ENCODE measurements at places on chromosomes 13 and 19. TPM values are rescaled to one million over a fixed set of nuclear protein-coding genes. Genes with fewer than 3 reads are reported as not detected.

GRCh38 chr13:106083620-106084350 lies 451.7 kb downstream of the EFNB2 start:
- peak; percentile 48 for DNase-seq

DNA sequence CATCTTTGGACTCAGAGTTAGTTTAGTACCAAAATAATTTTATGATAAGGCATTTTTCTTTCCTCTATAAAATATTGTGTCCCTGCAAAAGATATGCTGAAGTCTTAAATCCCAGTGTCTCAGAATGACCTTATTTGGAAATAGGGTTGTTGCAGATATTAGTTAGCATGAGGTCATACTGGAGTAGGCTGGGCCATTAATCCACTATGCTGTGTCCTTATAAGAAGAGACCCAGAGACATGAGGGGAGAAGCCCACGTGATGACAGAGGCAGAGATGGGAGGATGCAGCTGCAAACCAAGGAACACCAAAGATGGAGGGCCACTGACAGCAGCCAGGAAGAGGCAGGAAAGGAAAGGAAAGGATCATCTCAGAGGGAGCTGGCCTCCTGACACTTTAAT lies 6.4 kb downstream of the POGLUT2 start:
- no peak for DNase-seq

JSRP1 gene
- not detected for total RNA-seq

- no peak for DNase-seq
Observed at GRCh38 chr13:91988331-91988730, 589.9 kb downstream of the GPC5 start.

PPP2R1A gene
- 162 TPM for total RNA-seq

DNA sequence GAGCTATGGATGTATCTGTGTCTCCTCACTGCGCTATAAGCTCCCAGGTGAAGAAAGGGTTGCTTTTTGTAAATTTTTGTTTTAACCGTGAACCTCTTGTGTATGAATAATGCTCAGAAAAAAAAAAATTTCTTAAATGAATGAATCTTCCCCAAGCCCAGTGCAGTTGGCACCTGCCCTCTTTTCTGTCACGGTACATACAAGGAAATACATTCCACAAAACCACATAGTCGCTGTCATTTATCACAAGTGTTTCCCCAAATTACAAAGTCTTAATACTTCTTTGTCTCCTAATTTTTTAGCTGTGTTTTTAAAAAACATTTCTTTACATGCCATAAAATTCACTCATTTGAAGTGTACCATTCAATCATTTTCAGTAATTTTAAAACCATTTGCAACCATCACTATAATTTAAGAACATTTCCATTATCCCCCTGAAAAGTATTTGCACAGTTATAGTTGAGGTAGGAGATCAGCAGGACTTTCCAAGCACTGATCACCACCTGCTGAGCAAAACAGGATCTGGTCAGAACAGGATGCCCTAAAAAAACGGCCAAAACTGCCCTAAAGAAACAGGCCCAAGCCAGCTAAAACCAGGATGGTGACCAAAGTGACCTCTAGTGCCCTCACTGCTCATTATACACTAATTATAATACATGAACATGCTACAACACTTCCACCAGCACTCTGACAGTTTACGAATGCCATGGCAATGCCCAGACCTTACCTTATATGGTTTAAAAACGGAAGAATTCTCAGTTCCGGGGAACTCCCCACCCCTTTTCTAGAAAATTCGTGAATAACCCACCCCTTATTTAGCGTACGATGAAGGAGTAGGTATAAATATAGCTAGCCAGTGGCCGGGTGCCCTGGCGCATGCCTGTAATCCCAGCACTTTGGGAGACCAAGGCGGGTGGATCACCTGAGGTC lies 1.3 kb upstream of the TEX30 start:
- no peak for DNase-seq

DNA sequence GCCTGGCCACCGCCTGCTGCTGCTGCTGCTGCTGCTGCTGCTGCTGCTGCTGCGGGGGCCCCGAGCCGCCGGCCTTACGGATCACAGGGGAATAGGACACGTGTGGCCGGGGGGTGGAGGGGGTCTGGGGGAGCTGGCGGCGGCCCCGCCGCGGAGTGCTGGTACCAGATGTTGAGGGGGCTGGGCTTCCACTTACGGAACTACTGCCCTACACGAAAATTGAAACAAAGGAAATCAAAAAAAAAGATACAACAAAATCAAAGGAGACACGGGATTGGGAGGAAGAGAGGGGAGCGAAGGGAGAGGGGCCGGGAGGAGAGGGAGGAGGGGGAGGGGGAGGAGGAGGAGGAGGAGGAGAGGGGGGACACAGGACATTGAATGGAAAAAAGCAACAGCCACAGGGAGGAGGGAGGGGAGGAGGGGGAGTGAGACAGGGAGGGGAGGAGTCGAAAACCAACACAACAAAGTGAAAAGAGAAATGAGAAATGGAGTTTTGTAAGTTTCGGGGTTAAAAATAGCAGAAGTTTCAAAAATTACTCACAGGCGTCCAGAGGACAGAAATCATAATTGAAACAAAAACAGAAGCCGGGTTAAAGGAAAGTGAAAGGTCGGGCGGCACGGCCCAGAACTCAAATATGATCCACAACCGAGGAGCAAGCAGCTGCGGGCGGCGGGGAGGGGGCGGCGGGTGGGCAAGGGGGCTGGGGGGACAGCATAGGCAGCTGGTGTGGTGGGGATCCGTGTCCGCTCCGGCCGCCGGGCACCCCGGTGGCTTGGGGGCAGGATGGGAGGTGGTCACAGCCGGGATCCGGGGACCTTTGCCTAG lies 57.8 kb downstream of the IER2 start:
- DNase-seq = peak; percentile 44

FGF22 gene
- total RNA-seq = not detected

FAM32A gene
- total RNA-seq = 179 TPM

DNA sequence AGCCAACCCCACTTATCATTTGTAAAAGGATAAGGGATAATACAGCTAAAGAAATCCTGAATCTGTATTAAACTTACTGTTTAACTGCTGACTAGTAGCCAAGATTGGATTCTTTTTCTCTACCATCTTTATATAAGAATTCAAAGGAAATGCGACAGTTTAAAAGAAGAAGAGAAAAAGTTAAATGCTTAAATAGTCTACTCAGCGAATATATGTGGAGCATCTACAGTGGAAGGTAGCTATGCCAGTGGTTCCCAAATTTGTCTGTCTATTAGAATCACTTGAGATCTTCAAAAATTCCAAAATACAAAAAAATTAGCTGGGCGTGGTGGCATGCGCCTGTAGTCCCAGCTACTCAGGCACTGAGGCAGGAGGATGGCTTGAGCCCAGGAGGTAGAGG lies 60.8 kb upstream of the KLF5 start:
- DNase-seq = no peak

CALR3 gene
- total RNA-seq = not detected

BLVRB gene
- 44.5 TPM for total RNA-seq

- DNase-seq = peak; percentile 55
Observed at GRCh38 chr13:95643936-95644598, 439 bp downstream of the DZIP1 start.

GRCh38 chr13:49020940-49021553 lies 45.3 kb downstream of the FNDC3A start:
- no peak for DNase-seq

GRCh38 chr13:44969551-44970484 lies 19.5 kb downstream of the NUFIP1 start:
- peak; percentile 57 for DNase-seq

GRCh38 chr19:51466723-51467122 lies 8.5 kb upstream of the SIGLEC8 start:
- no peak for DNase-seq

- DNase-seq = no peak
Observed at GRCh38 chr13:68897331-68897928, 1210.2 kb upstream of the ATXN8OS start.

DNA sequence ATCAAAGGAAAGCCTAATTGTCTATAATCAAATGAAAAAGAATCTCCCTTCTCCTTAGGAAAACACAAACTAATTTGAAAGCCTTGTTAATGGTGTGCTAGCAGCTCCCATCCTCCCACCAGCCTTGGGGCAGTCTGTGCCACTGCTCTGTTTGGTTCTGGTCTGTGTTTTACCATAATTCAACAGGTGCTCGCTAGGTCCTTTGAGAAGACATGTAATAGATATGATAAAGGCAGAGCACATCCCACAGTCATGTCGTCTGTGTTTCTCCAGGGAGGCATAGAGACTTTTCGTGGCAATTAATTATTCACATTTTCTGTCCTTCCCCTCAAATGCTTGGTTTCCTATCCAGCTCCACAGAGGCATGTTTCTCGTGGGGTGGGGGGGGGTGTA lies 23.8 kb downstream of the FAM124A start:
- DNase-seq = no peak

DNA sequence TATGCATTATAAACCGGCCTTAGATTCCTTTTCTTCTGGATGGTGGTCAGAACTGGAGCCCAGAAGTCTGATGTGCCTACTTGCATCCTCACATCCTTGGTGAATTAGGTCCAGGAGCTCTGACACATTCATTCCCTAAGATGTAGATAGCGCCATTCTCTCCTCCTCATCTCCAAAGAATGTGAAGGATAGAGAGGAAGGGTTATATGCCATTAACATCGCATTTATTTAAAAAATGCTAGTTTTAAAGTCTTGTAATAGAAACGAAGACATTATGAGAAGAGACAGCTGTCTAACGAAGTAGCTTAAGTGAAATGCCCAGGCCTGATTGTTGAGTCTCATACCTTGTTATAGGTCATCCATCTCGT lies 9.7 kb downstream of the MBNL2 start:
- no peak for DNase-seq

RASIP1 gene
- not detected for total RNA-seq

CEACAM7 gene
- not detected for total RNA-seq

- DNase-seq = no peak
Observed at GRCh38 chr19:3823350-3823713, 37.2 kb upstream of the MATK start.

GRCh38 chr13:40208517-40208916 lies 457.9 kb downstream of the FOXO1 start:
- no peak for DNase-seq

ACER1 gene
- total RNA-seq = not detected

MBNL2 gene
- 19.4 TPM for total RNA-seq

DNA sequence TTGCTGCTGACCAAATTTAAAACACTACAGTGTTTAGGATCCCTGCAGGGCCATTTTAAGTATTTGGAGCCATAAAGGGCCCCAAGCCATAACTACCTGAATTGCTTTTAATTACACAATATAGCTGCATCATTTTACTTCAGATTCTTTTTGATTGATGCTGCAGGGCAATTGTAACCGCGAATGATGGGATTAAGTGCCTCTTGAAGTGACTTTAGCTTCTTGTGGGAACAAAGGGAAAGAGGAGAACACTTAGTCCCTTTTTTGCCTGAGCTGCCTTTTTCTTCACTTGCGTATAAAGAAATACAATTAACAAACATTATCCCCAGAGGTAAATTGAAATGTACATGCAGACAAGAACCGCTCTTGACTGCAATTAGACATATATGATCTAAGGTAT lies 228.5 kb downstream of the ZIC5 start:
- no peak for DNase-seq

DNA sequence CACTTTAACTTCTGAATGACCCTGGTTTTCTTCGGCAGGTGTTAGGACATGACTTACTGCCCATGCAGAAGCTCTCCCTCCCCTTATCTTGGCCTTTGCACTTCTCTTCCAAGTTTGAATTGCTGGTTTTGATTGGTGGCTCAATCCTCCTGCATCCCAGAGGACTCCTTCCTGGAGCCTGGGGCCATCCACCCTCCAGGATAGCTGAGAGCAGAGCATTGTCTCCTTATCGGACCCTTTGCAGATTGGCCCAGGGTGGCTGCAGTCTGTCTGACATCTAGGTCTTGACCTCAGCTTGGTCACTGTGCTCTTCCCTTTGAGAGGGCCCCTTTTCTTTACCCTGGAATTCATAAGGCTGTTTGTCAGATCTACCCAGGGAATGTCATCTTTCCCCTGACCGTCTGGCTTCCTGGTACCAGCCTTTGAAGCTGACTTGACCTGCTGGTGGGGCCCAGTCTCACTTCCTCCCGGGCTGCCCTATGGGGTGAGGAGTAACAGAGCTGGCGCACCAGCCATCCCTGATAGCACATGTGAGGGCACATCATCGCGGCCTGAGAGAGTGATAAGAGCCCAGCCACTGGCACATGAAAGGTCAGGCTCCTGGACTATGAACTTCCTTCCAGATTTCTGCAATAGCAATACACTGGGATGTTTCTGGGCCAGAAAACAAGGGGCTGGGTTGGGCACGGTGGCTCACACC lies 172.9 kb upstream of the UBL3 start:
- DNase-seq = no peak

Measured in HT1080 (cell line).